Mesenteric fat pad (tissue), 1 donor: ENCODE measurements at places on chromosomes 1 and 21. TPM values are rescaled to one million over a fixed set of nuclear protein-coding genes. Genes with fewer than 3 reads are reported as not detected.

The SLC26A9 gene
- not detected for total RNA-seq

The ADAM15 gene
- total RNA-seq: 176 TPM

The CRP gene
- total RNA-seq: not detected

- no peak for DNase-seq
Observed at GRCh38 chr1:34754964-34755637, at the start of gene GJB5. Gene GJB5 (plus strand): TSS chr1:34755047. CDS start chr1:34757331, 2,284 bp downstream.

DNA sequence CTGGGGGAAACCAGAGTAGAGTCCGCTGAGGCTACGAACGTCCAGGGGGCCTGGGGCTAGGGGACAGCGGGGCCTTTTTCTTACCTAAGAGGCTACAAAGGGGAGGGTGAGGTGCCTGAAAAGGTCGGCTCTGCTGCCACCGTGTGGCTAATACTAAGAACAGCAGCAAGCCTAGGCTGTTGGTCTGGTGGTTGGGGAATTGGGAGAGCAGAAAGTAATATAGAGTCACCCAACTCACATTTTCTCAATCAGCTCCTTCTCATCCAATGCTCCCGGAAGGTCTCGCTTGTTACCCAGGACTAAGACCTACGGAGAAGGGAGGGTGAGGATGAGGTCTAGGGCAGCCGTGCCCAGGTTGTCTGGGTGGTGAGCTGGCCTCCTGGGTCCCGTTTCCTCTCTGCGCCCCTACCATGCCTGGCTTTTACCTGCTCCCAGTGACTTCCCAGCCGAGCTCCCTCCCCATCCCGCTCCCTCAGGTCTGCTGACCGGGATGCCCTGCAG lies 9.3 kb downstream of the ARL8A start:
- no peak for DNase-seq

DNA sequence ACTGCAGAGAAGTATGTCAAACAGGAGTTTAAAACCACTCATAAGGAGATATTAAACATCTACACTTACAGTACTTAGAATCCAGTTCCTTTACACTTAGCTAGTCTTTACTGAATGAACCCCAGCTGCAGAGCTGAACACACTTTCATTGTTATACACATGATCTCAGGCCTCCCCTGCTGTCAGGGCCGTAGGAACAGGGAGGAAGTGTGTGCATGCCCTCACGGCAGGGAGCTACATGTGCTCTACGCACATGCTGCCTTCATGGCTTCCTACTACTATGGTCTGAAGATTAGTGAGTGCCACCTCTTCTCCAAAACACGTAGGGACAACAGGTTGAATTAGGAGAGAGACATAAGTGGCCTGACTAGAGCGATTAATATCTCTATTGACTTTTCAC lies 191.5 kb downstream of the SIPA1L2 start:
- no peak for DNase-seq

DNA sequence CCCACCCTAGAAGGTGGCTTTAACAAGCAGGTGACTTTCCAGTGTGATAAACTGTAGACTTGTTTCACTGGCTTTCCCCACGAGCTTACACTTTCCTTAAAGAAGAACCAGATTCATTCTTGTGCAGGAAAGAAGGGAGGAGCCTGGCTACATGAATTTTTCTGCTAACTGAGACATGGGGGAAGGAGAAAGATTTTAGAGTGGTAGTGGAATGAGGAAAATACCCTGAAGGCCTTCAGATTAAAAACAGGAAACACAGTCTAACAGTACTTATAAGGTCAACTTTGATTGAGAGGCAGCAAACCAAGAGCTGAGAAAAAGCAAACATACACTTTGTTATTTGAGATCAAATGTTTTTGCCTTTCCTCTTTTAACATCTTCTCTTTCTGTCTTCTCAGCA lies 640.9 kb upstream of the PLXNA2 start:
- DNase-seq: no peak

- no peak for DNase-seq
Observed at GRCh38 chr1:227297073-227297793, 21.1 kb downstream of the CDC42BPA start.

- DNase-seq: no peak
Observed at GRCh38 chr21:37555672-37556261, 189.2 kb downstream of the DYRK1A start.

GRCh38 chr21:37231671-37232070 lies 35.5 kb downstream of the VPS26C start:
- no peak for DNase-seq
